ENCODE measurements at places on chromosomes 1 and 21.

DNA sequence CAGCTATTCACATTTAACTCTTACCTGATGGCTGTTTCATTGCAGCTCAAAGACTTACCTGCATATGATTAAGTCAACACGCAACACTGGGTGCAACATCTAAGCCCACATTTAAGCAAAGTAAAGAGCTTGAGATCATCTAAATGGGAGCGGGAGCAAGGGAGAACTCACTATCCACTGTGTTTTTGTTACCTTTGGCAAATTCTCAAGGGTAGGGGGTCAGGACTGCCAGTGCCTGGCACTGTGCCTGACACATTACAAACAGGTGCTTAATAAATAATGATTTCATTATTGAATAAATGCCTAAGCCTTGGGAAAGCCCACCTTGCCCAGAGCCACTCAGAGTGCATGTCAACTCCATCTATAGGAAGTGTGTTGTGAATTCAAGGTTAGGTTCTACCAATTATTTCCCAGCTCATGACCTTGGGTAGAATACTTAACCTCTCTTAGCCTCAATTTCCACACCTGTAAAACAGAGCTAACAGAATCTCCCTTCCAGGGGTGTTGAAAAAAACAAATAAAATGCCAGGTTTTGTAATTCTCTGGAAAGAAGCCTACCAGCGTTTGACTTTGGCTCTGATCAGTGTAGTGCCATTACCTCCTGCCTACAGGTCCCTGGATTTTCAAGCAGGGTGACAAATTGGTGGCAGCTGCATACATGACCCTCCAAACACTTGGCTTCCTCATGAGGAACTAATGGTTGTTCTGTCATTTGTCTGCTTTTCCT lies 109.7 kb downstream of the TGFBR3 start:
- DNase-seq, result no peak

DNA sequence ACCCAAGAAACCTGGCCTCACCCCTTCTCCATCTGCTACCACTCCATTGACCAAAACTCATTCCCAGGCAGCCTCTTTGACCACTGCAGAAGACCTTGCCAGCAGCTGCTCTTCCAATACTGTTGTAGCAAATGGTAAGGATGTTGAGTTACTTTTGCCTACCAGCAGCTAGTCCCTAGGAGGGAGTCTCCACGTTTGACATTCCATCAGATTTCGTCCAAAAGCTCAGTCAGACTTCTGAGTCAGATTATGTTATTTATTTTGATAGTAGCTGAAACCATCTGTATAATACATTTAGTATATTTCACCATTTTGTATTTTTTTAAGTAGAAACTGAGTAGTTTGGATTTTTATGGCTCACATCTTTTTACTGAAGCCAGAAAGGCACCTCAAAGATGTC lies 51.5 kb upstream of the WNT2B start:
- no peak for DNase-seq

GRCh38 chr1:203676455-203676854 lies 49.8 kb downstream of the ATP2B4 start:
- no peak for DNase-seq

GRCh38 chr1:75632350-75632949 lies 21.5 kb upstream of the SLC44A5 start:
- no peak for DNase-seq

DNA sequence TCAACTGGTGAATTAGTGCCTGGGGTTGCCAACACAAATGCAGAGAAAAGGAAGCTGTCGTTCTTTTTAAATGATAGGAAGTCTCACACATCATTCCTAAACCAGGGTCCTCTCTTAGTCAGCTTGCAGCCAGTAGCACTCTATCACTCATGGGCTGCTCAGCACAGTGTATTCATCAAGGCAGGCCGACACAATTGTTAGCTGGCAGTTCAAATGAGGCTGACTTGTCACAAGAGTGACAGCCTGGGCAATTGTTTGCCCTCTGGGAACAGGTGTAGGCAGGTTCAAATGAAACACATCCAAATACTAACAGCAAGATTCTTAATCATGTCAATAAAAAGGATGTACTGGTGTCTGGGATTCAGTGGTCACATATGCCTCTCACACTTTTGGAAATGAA lies 76.9 kb downstream of the ERICH3 start:
- no peak for DNase-seq

DNA sequence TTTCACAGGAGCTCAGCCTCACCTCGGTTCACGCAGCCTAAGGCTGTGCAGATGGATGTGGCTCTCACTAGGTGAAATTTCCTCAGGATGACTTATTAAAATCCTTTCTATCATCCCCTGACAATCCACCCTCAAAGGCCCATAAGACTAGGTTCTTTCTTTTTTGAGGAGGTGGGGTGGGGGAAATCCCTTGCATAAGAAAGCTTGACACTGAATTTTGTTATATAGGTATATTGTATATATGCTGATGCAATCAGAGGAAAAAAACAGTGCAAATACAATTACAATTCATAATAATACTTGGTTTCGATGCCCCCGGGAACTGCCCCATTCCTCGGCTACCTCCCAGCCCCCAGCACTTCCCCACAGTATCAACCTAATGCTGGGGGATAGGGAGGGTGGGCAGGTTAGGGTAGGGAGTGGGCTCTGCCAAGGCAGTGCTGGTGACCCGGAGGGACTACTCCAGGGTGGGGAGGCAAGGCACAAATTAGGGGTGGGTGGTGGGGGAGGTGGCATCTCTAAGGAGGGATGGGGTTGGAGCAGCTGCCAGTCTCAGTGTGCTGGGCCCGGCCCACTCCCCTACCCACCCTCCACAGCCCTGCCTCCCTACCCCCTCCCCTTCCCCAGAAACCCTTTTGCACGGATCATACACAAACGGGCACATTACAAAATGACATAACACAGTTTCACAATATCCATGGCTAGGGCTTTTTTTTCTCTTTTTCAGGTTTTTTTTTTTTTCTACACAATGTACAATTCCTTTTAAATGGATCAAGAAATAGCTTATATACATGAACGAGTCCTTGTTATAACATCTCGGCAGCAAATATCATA lies 30.9 kb downstream of the SLC27A3 start:
- DNase-seq, result no peak

DNA sequence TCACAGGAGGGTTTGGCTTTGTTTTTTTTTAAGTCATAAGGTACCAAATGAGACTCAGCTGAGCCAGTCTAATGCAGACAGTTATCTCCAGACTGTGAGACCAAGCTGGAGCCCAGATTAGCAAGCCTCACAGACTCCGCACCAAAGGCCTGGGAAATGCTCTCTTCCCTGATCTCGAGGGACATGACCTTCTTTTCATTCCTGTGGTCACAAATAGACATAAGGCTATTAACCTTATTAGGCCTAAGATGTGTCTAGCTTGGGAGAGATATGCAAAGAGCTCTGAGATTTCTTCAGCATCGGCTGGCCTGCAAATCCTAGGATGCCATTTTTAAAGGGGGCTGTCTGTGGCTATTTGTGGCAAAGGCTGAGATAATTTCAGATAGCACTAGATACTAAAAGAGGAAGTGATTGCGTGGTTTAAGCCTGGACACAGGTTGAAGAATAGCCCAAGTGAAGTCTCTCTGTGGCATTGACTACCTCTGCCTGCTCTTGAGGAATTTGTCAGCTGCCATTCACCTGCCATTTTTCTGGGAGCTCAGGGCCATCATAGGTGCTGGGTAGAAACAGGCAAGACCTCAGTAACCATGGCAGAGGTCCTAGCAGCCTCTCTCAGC lies 301.3 kb downstream of the SIPA1L2 start:
- no peak for DNase-seq

DNA sequence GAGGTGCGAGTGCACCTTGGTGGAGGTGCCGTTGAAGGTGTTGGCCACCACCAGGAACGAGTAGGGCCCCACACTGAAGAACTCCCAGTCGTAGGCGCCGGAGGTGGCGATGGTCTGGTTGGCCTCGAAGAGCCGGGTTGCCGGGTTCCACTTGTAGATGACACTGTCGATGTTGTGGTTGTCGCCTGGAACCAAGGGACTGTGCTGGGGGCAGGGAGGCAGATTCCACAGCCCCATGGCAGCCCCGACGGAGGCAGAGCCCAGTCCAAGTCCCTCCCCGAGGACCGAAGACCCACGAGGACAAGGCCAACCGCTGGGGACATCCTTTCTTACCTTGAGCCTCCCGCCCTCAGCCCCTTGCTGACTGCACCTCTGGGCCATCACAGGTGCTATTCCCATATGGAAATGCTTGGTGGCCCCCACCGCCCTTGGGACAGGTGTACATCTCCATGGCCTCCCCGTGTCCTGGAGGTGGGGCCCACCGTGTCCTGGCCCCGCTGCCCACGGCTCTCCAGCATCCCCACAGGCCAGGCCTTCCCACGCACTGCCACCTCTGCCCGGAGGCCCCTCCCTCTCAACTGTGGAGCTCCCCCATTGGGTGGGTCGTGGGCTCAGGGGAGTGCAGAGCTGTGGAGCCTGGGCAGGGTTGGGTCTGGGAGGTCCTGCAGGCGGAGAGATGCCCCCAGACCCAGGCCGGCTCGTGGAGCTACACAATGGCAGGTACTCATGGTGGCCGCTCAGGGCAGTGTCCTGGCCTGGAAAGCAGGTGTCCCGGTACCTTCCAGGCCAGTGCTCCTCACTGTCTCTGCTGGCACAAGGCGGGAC lies 17.9 kb downstream of the KRTAP10-1 start:
- no peak for DNase-seq

DNA sequence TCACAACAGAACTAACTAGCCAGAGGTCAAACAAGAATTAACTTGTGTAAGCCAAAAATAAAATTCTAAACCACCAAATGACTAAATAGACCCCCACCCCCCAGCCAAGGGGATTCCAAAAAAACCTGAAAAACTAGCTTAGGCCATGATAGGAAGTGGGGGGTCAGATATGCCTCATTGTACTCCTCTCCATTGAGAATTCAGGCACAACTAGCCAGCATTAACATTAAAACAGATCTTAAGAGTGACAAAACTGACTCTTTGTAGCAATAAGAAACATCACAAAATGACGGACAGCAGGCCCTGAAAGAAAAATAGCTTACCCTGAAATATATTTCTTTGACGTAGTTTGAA lies 103.0 kb upstream of the ETV3 start:
- DNase-seq, result no peak

GRCh38 chr1:17350083-17350482 lies 21.9 kb upstream of the PADI6 start:
- no peak for DNase-seq

DNA sequence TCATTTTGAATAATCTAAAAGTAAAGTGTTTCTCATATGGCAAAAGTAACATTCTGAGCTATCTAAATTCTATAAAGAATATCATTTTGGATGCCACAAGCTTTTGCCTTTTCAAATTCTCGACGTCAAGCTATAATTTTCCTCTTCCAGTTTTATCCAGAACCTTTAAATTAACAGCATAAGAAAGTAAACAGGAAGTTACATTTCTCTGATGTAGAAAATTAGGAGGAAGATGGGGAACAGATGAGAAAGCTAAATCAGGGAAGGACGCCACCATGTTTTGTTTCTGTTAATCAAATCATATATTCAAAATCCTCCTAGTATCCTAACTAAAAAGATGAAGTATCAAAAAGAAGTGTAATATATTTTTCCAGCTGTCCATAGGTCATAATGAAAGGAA lies 8.8 kb upstream of the CAMSAP2 start:
- no peak for DNase-seq

- no peak for DNase-seq
These were observed 1.5 kb upstream of the S100B start for GRCh38 chr21:46606427-46606813.

DNA sequence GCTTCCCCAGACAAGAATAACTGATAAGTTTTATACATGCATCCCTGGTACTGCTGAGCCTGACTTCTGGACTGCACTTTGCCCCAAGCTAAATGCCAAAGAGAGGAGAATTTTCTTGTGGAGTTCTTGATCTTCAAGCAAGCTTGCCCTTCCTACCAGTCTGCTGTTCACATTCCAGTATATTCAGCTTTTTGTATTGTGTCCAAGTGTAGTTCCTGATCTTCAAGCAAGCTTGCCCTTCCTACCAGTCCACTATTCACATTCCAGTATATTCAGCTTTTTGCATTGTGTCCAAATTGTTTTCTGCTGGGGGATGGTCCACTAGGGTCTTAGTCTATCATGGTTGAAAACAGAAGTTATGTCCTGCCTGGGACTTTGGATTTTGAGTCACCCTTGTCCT lies 894 bp upstream of the TSEN15 start:
- DNase-seq, result no peak

GRCh38 chr21:28604946-28605537 lies 387.6 kb downstream of the LTN1 start:
- DNase-seq, result no peak

DNA sequence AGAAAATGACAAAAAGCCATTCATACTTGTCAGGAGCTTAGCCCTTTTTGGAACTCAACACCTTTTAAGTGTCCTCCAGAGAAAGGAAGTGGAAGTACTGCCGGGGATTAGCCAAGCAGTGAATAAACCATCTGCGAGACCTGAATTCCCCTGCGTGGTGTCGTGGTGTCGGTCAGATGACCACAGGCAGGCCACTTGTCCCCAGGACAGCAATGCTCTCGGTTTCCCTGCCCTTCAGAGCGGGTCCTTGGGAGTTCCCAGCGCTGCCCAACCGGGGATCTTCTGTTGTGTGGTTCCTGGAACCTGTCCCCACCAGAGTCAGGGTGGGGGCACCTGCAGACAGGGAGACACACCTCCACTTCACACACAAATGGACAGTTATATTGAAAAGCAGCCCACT lies 9.2 kb downstream of the GPR157 start:
- no peak for DNase-seq

DNA sequence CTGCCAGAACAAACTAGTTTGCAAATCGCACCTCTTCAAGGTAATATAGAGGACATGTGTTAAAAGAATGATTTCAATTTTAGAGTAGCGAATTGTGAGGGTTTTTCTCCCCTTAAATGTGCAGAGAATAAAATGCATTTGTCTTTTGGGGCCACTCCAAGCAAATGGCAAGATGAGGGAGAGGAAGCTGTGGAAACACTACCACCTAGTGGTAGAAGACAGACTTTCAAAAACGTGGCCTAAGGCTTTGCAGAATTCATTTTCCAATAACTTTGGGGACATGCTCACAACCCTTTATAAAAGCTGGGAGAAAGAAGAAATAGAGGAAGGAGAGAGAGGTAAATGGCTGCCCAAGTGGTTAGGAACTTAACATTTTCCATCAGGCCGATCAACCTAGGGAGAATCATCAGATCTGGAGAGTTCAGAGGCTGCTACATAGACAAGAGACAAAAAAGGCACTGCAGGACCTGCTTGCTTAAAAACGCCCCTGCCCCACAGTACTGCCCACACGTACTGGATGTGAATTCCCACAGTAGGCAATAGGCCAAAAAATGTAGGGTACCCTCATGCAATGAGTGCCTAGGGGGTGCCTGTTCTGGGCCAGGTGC lies 15.7 kb upstream of the RCAN1 start:
- DNase-seq, result no peak
